ENCODE measurements at places on chromosomes 7 and 10.

DNA sequence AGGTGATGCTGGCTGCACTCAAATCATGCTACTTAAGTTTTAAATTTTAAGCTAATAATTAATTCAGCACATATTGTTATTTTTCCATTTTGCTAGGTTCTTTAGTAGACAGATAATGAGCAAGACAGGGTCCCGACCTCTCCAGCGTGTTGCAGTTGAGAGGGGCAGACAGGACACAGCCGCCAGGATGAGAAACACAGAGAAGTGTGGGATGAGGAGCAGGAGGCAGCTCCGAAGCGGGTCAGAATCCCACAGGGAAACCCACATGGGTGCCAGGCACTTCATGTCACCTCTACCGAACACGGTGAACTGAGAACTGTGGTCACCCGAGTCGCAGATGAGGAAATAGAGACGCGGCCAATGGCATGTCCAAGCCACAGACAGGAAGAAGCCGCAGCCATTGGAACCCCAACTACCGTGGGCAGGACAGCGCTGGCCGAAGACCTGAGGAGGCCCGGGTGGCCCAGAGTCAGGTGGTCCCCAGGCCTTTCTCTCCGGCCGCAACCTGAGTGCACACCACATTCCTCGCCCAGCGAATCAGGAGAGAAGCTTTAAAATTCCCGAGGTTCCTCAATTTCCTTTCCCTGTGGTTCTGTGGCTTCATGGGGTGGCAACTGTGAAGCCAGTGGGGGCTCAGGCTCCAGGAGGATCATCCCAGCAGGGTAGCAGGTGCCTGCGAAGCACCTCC is 213.0 kb downstream of the DNAJB6 start:
- DNase-seq: no peak

- DNase-seq: no peak
Observed at GRCh38 chr7:133484086-133484485, 231.2 kb downstream of the EXOC4 start.

DNA sequence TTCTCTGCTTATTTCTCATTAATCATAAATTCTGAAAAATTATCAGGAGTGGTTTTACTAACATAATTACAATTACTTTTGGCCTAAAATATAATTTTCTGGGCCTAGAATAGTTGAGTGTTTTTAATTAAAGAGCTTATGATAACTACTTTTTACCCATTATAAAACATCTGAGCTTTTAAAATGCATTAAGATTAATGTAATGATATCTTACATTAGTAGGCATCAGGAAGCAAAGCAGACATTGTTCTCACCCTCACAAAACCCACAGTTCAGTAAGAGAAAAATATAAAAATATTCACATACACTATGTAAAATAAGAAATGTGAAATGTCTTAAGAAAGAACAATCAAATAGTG is 443.7 kb upstream of the SEMA3A start:
- no peak for DNase-seq

DNA sequence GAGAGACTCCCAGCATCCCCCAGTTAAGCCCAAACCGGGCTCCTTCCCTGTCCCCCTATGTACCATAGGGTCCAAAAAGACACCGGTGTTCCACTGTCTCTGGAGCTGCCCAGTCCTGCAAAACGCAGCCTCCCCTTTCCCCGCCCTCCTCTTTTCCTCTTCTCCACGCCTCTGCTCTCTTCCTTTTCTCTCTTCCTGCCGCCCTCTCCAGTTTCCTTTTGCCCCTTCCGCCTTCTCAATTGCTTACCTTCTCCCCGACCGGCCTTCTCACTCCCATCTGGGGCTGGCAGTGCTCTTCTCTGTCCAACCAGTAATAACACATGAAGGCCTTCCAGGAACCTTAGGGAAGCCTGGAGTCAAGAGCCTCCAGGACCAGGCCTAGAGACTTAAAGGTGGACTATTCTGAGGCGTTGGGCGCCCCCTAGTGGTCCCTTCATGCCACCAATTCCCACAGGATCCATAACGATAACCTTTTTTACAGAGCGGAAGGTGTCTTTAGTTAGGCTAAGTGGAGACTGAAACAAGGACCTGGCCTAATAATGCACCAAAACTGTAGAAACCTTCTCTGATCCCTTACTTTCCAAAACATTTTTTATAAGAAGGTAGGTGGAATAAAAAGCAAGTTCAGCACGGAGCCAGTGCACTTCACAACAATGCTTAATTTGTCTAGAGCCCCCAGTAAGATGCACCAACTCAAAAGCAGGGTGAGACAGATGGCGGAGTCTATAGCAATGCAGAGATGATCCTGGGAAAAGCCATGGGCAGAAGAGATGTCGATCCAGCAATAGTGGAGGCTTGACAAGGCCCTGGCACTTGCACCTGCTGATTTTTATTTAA is 27.2 kb upstream of the MSRB2 start:
- DNase-seq: peak; percentile 4

GRCh38 chr10:12795315-12796110 is 206.0 kb downstream of the CCDC3 start:
- DNase-seq: no peak

GRCh38 chr7:116805100-116805544 is 57.3 kb upstream of the CAPZA2 start:
- DNase-seq: no peak

DNA sequence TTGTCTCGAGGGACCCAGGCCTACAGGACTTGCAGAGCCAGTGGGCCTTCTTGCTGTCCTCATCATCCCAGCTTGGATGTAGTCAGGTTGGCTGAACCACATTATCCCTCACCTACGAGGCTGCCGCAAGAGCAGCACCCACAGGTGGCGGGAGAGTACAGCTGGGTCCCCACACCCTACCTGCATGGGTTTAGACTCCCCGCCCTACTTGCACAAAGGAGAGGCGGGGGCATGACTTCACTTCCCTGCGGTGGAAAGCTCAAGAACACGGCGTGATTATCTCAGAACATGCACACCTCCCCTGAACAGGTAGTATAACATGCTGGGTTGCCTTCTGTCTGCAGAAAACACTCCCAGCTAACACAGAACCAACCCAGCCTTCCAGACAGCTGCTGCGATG is 57.5 kb downstream of the CTBP2 start:
- no peak for DNase-seq
